IPS DF 19.7 (cell line): ENCODE measurements at places on chromosomes 7 and 10.
A peak's percentile ranks its signal among the peaks of the same experiment; 100 is the strongest.

- no peak for DNase-seq
Measured at GRCh38 chr10:35992107-35992506, 350.0 kb upstream of the FZD8 start.

- no peak for DNase-seq
Measured at GRCh38 chr7:137564677-137565076, 221.1 kb upstream of the PTN start.

DNA sequence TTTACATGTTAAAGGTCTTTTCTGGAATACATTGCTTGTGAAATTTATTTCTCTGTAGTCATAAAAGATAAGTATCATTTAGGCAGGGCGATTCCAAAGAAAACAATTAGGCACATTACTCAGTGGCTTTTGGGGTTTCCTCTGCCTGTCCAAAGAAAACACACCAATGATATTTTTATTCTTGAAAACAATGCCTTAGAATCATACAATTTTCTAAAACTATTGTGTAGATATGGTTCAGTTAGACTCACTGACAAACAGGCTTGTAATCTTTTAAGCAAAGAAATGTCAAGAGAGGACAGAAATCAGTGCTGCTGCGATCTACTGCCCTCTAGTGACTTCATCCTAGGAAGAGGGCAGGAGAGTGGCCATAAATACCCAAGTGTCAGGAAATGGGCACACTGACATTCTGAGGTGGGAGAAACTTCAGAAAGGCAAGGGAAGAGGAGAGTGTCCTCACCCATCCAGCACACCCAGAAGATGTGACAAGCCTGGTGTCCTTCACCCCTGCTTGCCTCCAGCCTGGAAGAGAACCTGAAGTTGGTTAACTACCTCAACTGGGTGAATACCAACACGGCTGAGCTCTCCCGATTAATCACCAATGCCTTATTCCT is 120.5 kb downstream of the GALNT11 start:
- peak; percentile 7 for DNase-seq

- DNase-seq: no peak
Measured at GRCh38 chr10:30062090-30062489, 2.7 kb upstream of the JCAD start.

DNA sequence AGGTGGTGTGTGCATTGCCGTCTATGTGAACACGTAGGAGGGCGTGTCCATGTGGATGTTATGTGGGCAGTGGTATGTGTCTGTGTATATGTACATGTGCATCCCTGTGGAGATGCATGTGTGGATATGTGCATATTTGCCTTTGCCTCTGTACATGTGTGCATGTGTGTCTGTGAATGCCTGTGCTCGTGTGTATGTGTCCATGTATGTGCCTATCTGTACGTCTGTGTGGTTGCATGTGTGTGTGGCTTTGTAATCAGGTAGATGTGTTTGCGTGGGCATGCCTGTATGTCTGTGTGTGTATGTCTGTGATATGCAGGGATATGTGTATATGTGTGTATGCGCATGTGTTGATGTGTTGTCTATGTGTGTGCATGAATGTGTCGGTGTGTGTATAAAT is 19.7 kb downstream of the ADCY1 start:
- no peak for DNase-seq

DNA sequence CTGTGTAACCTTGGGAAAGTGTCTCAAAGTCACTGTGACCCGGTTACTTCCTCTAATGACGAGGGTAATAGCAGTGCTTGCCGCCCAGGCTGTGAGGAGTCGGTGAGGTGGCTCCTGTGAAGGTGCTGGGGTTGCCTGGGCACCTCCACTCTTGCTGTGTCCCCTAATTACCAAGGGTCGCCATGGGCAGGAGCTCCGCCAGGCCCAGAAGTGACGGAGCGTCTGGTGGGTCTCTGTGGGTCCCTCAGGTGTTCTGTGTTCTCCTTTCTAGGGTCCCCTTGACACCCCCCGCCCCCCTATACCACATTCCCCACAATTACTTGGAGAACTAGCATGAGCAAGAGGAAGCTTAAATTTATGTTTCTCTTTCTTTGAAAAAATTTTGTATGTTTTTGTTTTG is 161.5 kb downstream of the WDR37 start:
- no peak for DNase-seq

GRCh38 chr10:86752311-86752710 is 4.1 kb upstream of the BMPR1A start:
- DNase-seq: no peak

GRCh38 chr7:153858355-153858754 is 193.8 kb upstream of the DPP6 start:
- no peak for DNase-seq

DNA sequence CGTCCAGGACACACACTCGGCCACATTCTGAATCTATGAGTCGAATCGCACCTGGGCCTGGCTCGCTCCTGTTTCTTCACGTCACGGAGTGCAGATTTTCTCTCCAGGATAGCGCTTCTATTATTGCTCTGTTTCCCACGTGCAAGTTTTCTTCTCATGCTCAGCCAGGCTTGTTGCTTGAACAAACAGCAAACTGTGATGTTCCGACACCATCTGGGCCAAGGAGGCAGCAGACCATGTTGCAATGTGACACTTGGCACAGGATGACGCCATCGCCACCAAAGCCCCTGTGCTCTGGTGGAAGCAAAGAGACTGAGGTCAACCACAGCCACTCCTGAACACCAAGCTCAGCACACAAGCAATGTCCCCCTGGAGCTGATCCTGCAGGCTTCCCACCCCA is 507.1 kb upstream of the ADARB2 start:
- no peak for DNase-seq

DNA sequence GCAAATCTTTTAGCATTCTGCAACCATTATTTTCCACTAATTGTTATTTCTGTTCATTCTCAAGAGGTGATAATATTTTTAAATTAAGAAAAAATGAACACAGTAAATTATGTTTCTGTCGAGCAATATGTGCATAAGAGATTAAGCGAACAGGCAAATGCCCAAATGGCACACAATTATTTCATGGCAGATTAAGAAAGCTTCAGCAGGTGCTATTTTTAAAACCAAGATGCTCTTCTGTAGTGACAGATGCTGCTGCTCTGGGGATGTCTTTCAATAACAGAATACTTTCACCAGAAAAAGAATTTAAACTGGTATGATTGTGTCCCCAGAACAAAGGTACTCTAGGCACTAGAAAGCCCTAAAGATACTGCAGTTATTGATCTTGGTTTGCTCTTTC is 412.7 kb upstream of the SORCS1 start:
- DNase-seq: no peak

- no peak for DNase-seq
Measured at GRCh38 chr10:113267619-113268562, 285.0 kb upstream of the HABP2 start.

- no peak for DNase-seq
Measured at GRCh38 chr10:132489053-132489703, 48.4 kb upstream of the INPP5A start.

DNA sequence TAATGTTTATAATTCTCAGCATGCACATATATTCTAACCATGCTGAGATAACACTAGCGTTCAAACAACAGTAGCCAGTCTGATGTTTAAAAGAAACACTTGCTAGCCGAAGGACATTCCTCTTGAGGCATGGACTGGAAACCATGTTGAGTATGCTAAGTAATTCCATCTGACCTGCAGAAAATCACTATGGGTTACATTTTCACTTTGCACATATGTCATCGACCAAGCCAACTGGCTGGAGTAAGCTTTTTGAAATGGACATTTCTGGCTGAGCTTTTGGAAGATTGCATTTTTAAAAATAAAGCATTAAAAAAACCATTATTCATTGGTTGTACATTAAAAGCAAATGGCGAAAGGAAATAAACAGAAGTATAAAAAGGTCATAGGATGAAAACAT is 88.2 kb downstream of the BBS9 start:
- DNase-seq: no peak

- DNase-seq: no peak
Measured at GRCh38 chr10:124005991-124006392, 87.4 kb downstream of the CHST15 start.

DNA sequence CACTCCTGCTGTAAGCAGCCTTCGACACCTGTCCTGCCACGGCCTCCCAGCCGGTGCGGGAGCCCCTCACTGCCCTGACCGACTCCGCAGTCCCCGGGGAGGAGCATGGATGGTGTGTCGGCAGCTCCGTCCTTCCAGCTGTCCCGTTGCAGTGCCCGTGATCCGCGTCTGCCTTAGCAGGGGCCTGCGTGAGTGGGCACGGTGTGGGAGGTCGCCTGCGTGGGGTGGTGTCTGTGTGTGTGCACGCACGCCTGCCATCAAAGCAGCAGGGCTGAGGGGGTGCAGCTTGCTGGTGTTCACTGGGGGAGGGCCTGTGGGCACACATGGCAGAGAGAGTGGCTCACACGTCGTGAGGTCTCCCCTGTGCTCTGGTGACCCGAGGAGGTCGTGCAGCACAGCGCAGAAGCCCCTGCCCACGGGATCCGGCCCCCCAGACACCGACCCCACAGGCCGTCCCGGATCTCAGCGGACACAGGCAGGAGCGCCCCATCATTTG is 10.3 kb downstream of the MAFK start:
- no peak for DNase-seq

GRCh38 chr10:98445200-98445812 is 1.4 kb downstream of the HPS1 start:
- no peak for DNase-seq

- DNase-seq: no peak
Measured at GRCh38 chr7:140062118-140062527, 628 bp downstream of the PARP12 start.

DNA sequence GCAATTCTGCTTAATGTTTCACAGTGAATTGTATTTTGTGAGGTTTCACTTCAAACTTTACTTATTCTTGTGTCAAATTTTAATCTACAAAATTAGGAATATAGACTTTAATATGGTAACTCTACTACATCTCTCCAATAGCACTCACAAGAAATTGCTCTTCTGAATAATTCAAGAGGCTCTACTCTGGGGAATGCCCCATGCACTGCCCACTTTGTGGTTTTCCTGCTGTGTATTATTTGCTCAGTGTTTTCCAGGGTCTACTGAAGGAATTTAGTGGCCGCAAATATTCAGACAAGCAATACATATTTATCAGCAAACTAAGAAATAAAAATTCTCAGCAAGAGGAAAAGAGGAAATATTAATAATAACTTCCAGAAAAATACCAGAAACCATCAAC is 611.4 kb downstream of the TNS3 start:
- no peak for DNase-seq

GRCh38 chr10:50395271-50395670 is 144.0 kb upstream of the ASAH2 start:
- no peak for DNase-seq

- DNase-seq: no peak
Measured at GRCh38 chr7:3134745-3135144, 91.1 kb upstream of the CARD11 start.

GRCh38 chr7:80807166-80807900 is 111.5 kb downstream of the SEMA3C start:
- DNase-seq: no peak

GRCh38 chr7:130441408-130441869 is 623 bp upstream of the CEP41 start:
- peak; percentile 64 for DNase-seq

DNA sequence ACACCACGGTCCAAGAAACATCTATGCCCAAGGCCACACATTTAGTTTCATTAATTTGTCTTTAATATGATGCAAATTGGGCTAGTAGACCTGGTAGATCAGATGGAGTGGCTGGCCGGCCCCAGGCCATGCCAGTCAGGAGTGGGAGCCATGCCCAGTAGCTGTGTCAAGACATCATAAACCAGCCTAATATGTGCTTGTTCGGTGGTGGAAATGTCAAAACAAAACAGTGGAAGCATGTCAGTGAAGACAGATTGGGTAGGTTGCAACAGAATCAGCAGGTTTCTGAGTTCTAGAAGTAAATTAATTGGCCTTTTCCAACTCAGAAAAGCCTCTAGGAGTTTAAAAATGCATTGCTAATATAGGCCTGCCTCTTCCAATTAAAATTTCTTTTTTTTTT is 124.7 kb downstream of the NRP1 start:
- no peak for DNase-seq

DNA sequence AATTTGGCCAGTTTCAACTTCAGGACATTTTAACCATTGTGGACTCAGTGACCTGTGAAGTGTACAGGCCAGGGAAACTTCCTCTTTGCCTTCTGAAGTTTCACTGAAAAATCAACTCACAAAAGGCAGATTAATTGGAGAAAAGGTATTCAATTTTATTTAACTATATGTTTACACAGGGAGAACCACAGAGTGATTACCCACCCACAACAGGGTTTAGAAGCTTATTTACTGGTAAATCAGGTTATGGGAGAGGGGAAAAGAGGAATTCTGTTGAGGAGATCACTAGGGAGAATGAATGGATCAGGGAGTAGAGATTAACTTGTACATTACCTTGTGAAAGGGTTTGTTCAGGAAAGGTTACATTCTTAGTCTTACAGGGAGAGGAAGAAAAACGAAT is 1.7 kb upstream of the AKR1D1 start:
- no peak for DNase-seq

DNA sequence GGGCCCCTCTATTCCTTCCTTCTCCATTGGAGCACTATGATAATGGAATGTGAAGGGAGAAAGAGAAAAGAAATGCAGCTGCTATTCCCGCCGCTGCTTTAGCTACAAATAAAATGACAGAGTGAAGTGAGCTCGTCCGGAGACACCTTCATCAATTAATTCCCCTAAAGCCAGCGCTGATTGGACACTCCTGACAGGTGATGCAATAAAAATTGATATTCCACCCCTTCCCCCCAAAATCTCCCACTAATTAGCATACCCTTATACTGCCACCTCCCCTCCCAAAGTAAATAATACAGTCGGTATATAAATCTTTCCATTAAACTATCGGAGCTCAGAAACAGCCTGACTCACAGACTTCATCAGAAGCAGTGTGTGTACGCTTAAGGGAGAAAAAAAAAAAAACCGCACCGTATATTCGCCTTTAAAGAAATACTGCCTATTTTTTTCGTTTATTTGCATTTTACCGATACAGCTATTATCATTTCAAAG is 7.3 kb downstream of the SKIDA1 start:
- no peak for DNase-seq

- no peak for DNase-seq
Measured at GRCh38 chr10:130489891-130490290, 353.7 kb downstream of the GLRX3 start.

DNA sequence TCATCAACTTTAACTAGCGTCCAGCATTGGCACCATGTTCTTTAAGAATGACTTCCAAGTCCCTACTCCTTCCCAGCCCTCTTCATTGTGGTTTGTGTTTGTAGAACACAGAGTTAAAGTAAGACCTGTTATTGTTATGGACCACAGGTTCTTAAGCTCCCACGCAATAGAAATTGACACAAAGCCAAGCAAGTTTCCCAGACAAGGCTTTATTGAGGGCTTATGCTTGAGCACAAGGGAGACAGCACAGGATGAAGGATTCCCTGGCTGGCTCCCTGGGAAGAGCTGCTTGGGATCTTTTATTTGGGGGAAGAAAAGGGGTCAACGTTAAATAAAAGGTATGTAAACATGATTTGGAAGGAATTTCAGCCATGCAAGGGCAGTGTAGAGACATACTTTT is 44.3 kb upstream of the PRKCQ start:
- DNase-seq: no peak

- no peak for DNase-seq
Measured at GRCh38 chr10:116836902-116837523, 12.3 kb upstream of the ENO4 start.

- no peak for DNase-seq
Measured at GRCh38 chr10:98337484-98337883, 69.5 kb upstream of the LOXL4 start.
